ENCODE measurements at places on chromosomes 4 and X.
A peak's percentile ranks its signal among the peaks of the same experiment; 100 is the strongest.

GRCh38 chr4:51909236-51909703 lies 66.3 kb downstream of the DCUN1D4 start:
- no peak for DNase-seq

GRCh38 chr4:43471950-43472349 lies 579.4 kb downstream of the GRXCR1 start:
- DNase-seq: no peak

DNA sequence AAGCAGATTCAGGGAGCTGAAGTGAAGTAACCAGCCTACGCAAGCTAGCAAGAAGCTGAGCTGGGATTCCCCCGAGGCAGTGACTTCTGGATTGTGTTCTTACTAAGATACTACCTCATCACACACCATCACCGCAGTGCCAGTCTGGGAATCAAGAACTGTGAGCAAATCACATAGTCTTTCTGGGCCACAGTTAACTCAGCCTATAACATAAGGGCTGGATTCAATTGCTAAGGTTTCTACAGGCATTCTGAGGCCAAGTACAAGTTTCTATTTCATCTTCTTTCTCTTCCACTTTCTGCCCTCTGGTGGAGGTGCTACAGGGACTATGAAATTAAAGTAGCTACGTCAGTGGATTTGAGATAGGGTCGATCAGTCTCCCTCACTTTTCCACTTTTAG lies 1.4 kb upstream of the CORIN start:
- peak; percentile 47 for DNase-seq

DNA sequence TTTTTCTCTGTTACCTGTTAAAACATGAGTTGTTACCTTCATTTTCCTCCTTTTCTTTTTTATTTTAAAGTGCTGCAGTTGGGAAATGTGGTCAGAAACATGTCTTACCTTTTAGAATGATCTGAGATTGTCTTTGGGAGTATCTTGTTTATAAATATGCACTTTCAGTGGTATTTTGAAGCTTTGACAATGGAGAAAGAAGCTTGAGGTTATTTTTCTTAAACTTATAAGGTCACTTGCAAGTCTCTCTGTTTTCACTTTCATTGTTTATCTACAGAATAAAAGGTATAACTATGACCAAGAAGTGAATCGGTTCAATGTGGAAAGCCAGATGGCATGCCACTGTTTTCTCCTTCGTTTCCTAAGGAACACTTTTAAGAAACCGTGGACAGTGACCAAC lies 167.5 kb upstream of the SLC7A11 start:
- DNase-seq: no peak

DNA sequence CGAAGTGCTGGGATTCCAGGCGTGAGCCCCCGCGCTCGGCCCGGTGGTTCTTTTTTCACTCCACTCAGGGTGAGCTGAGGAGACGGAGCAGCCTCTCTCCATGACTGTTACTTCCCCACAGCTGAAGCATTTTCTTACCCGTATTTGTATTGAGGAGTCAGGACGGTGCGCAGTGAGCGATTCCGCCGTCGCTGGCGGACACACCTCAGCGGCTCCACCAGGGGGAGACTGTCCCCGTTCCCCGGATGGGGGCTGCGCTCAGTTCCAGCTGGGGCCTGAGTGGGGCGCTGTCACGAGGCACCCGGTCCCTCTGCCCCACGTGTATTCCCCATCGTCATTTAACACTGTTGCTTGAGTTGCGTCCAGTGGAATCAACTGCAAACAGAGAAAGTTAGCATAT lies 844.0 kb upstream of the FRG1 start:
- DNase-seq: no peak
